Kidney (tissue), 22 donors: ENCODE measurements at places on chromosomes 11 and 22. TPM values are rescaled to one million over a fixed set of nuclear protein-coding genes. Genes with fewer than 3 reads are reported as not detected.
A peak's percentile ranks its signal among the peaks of the same experiment; 100 is the strongest.

- H3K36me3 ChIP-seq, result no peaks in the 10 kb centered on the region
- no peak overlapping the region for H3K4me3 ChIP-seq
- H3K27me3 ChIP-seq, result no peaks in the 10 kb centered on the region
- peaks cover 4% of the 10 kb centered on the region for H3K4me1 ChIP-seq
- DNase-seq, result no peak
Observed at GRCh38 chr22:28424427-28425080, 255.1 kb downstream of the TTC28 start.

DNA sequence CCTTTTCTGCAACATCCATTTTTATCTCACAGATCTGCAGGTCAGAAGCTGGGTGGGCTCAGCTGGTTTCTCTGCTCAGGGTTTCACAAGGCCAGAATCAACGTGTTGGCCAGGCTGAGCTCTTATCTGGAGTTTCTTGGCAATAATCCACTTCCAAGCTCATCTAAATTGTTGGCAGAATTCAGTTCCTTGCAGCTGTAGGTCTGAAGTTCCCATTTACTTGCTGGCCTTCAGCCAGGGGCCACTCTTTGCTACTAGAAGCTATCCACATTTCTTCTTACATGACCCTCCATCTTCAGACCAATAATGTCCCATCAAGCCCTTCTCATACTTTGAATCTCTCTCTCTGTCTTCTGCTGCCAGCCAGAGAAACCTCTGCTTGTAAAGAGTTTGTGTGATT, 103.5 kb downstream of the WNT11 start:
- no peak overlapping the region for H3K4me3 ChIP-seq
- no peaks in the 10 kb centered on the region for H3K4me1 ChIP-seq
- no peak overlapping the region for H3K27ac ChIP-seq
- H3K36me3 ChIP-seq, result no peaks in the 10 kb centered on the region

- no peak for DNase-seq
- H3K36me3 ChIP-seq, result peaks cover 7% of the 10 kb centered on the region
- H3K4me3 ChIP-seq, result no peak overlapping the region
- no peaks in the 10 kb centered on the region for H3K4me1 ChIP-seq
Observed at GRCh38 chr11:13721760-13722159, 53.3 kb downstream of the FAR1 start.

- no peak overlapping the region for H3K4me3 ChIP-seq
- H3K27me3 ChIP-seq, result no peaks in the 10 kb centered on the region
- no peak overlapping the region for H3K27ac ChIP-seq
- peak; percentile 88 for DNase-seq
- H3K4me1 ChIP-seq, result no peaks in the 10 kb centered on the region
- no peaks in the 10 kb centered on the region for H3K36me3 ChIP-seq
Observed at GRCh38 chr11:113690619-113691569, 15.2 kb downstream of the TMPRSS5 start.

GRCh38 chr11:27408246-27408800, 45.3 kb upstream of the CCDC34 start:
- DNase-seq, result no peak
- no peaks in the 10 kb centered on the region for H3K27me3 ChIP-seq
- H3K4me1 ChIP-seq, result no peaks in the 10 kb centered on the region
- no peak overlapping the region for H3K27ac ChIP-seq

DNA sequence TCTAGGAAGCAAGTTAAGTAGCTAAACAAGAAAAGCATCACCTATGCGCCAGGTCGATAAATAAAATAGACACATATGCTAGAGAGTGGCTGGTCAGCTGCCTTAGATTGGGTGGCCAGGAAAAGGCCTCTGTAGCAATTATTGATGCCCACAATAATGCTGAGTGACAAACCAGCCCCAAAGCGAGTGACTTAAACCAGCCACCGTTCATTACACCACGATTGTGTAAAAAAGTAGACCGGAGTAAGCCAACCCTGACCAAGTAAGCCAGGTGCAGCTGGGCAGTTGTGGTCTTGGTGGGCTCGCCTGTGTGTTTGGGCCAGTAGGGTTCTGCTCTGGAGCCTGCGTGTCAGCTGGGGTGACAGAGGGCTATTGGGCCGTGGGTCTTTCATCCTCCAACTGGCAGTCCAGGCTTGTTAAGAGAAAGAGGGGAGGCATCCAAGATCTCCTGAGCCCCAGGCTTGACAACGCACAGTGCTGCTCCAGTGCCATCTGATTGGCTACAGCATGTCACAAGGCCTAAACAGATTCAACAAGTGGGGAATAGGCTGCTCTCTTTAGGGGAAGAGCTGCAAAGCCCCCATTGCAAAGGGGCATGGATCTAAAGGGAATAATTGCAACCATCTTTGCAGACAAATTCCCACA, 100.4 kb upstream of the PARVA start:
- no peaks in the 10 kb centered on the region for H3K4me1 ChIP-seq
- H3K27me3 ChIP-seq, result no peaks in the 10 kb centered on the region
- H3K27ac ChIP-seq, result no peak overlapping the region
- H3K36me3 ChIP-seq, result no peaks in the 10 kb centered on the region
- DNase-seq, result no peak

DNA sequence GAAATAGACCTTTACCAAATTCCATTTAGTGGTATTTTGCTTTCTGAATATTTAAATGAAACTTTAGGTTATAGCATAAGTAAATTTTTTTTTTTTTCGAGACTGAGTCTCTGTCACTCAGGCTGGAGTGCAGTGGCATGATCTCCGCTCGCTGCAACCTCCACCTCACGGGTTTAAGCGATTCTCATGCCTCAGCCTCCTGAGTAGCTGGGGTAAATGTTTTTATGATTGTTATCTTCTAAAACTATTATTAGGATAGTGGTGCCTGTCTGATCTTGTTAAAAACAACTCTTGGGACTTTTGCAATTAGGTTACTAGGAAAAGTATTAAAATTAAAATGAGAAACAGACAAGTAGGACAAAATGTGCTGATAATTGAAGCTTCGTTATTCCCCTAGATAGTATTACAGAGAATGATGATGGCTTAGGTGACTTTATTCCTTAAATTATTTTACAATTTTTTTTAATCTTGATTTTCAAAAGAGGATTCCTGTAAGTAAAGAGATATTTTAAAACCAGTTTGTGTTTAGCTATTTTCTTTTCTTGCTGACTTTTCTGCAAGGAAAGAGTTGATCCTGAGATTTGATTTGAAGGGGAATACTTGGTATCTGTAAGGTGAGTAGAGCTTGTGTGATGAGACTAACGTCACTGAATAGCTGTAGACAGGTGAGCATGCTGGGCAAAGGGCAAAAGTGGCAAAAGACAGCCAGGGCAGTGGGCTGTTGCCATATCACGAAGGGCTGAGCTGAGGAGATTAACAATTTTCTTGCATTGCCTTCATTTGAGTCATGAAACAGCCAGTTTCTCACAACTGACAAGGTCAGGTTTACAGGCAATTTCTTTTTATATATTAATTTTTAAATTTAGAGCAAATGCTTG, 20.8 kb downstream of the CRKL start:
- H3K27me3 ChIP-seq, result no peaks in the 10 kb centered on the region
- H3K4me1 ChIP-seq, result peaks cover 18% of the 10 kb centered on the region
- no peak for DNase-seq
- no peak overlapping the region for H3K27ac ChIP-seq
- no peak overlapping the region for H3K4me3 ChIP-seq

DNA sequence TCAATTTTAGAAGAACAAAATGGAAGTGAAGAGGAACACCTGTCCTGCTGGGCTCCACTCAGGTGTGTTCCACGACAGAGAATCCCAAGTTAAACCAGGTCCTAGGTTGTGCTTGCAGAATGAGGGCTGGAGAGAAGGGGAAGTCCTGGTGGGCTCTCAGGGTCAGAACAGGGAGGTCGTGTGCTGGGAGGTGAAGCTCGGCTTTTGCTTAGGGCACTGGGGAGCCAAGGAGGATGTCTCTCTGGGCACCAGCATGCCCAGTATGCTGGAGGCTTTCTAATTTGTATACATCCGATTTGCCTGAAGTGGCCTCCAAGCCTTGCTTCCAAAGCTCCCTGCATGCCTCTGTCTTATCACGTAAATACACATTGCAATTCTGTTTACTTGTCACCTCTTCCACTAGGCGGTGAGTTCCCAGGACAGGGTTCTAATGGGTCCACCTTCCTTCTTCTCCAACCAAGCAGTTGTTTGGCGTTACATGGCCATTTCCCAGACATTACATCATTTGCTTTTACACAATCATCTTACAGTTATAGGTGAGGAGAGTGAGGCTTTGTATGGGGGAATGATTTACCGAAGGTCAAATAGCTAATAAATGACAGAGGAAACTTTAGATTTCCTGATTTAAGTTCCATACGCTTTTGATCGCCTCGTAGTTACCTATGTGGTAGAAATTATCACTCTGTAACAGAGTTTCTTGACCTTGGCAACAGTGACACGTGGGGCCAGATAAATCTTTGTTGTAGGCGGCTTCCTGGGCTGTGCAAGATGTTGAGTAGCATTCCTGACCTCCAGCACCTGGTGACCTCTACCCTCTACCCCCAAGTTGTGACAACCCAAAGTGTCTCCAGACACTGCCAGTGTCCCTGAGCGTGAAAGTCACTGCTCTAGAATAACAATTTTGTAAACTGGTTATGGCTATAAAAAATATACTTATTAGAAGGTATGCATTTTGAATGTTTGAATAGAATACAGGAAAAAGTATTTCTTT, 901.5 kb downstream of the TBC1D22A start:
- H3K4me1 ChIP-seq, result no peaks in the 10 kb centered on the region
- no peak for DNase-seq
- no peaks in the 10 kb centered on the region for H3K27me3 ChIP-seq
- H3K36me3 ChIP-seq, result no peaks in the 10 kb centered on the region
- H3K4me3 ChIP-seq, result no peak overlapping the region

GRCh38 chr11:103547024-103547423, 437.8 kb downstream of the DYNC2H1 start:
- H3K4me1 ChIP-seq, result no peaks in the 10 kb centered on the region
- H3K27ac ChIP-seq, result no peak overlapping the region
- no peak for DNase-seq
- no peaks in the 10 kb centered on the region for H3K36me3 ChIP-seq
- no peak overlapping the region for H3K4me3 ChIP-seq

DNA sequence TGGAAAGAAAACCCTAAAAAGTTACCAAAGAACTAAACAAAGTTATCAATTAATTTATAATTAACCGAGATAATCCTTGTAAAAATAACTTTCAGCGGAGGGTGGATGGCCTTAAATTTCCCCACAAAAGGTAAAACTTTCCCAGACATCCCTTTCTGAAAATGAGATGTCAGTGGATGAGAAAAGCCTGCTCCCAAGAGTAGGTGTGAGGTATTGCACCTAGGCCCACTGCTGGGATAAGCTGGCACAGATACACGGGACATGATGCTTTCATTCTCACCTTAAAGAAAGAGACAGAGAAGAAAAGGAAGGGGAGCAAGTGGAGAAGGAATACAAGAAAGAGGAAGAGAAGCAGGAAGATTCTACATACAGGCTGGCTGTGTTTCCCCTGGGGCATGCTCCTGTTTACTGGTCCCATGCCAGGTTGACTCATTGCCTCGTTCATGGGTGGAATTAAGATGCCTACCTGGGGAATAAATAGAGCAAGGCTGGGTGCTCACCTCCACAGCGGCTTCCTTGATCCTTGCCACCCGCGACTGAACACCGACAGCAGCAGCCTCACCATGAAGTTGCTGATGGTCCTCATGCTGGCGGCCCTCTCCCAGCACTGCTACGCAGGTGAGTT, at the start of gene SCGB2A2:
Gene SCGB2A2, plus strand, starts transcription at position 505 of the 625 bp plus-strand sequence. Its CDS starts 59 bp downstream, at position 564.
- H3K36me3 ChIP-seq, result no peaks in the 10 kb centered on the region
- no peak within 1 kb of the TSS for H3K4me3 ChIP-seq
- H3K27ac ChIP-seq, result no peak within 1 kb of the TSS
- DNase-seq, result no peak

- DNase-seq, result no peak
- H3K27ac ChIP-seq, result no peak overlapping the region
- no peaks in the 10 kb centered on the region for H3K27me3 ChIP-seq
- no peak overlapping the region for H3K4me3 ChIP-seq
Observed at GRCh38 chr11:94000659-94001058, 20.5 kb upstream of the HEPHL1 start.

- H3K27ac ChIP-seq, result no peak within 1 kb of the TSS
- H3K4me3 ChIP-seq, result peak within 1 kb of the TSS; percentile 54
- no peaks in the 10 kb centered on the region for H3K27me3 ChIP-seq
- H3K4me1 ChIP-seq, result peaks cover 9% of the 10 kb centered on the region
- peak; percentile 66 for DNase-seq
Observed at GRCh38 chr22:30245985-30246813, at the start of gene LIF. TSS of gene LIF (minus strand) at chr22:30246759. CDS start at chr22:30246695, 64 bp downstream.

DNA sequence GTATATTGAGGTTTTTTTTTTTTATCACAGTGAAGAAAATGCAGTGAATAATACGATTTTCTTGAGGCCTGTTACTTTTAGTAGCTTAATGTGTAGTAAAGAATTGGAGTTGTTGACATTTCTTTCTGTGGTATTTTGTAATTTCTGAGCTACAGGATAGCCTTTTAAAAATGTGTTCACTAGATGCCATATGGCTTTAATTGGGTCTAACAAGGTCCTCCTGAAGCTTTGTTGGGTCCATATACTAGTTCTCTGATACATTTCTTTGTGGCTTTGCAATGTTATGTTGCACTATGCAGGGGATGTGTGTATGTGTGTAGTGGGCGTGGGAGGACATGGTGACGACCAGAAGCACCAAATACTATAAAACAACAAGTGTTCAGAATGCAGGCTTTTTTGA, 25.1 kb downstream of the FBXO7 start:
- no peak overlapping the region for H3K4me3 ChIP-seq
- no peaks in the 10 kb centered on the region for H3K4me1 ChIP-seq

- no peak overlapping the region for H3K4me3 ChIP-seq
- H3K4me1 ChIP-seq, result peaks cover 3% of the 10 kb centered on the region
- no peak overlapping the region for H3K27ac ChIP-seq
- no peaks in the 10 kb centered on the region for H3K36me3 ChIP-seq
Observed at GRCh38 chr11:68115285-68115684, 5.9 kb downstream of the CHKA start.

DNA sequence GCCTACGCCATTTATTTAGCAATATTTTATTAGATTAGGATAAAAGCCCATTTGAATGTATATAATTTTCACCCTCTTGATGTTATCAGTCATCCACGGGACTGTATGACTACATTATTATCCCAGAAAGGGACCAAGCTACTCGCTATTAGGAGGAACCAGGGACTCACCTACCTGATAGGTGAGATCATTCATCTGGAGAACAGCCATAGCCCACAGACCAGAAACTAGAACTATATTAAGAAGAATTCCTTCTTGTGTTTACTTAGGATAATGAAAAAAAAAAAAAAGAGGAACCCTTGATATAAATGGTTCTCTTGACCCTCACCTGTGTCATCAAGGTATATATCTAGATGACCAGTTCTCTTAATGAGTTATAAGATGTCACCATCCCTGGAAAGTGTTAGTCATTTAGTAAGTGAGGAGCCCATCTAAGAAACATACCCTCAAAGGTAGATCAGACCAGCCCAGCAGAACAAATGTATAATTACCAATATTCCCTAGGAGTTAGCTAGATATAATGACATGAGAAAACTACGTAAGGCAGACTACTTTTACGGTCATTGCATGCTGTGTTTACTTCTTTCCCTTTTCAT, 8.0 kb downstream of the SIK3 start:
- no peak overlapping the region for H3K4me3 ChIP-seq
- H3K27me3 ChIP-seq, result no peaks in the 10 kb centered on the region
- H3K27ac ChIP-seq, result no peak overlapping the region
- no peak for DNase-seq
- no peaks in the 10 kb centered on the region for H3K36me3 ChIP-seq

GRCh38 chr11:73177778-73178539, 35.8 kb upstream of the FCHSD2 start:
- no peak overlapping the region for H3K4me3 ChIP-seq
- H3K4me1 ChIP-seq, result peaks cover 2% of the 10 kb centered on the region
- no peaks in the 10 kb centered on the region for H3K36me3 ChIP-seq
- DNase-seq, result peak; percentile 80
- peak overlapping the region; percentile 50 for H3K27ac ChIP-seq

The OR51I1 gene
- 0.35 TPM for total RNA-seq

The EFCAB6 gene
- total RNA-seq, result 11.8 TPM

The RAG2 gene
- total RNA-seq, result not detected

The MLC1 gene
- 0.28 TPM for total RNA-seq

The APOBEC3B gene
- total RNA-seq, result 2.7 TPM

The RAB36 gene
- total RNA-seq, result 30.5 TPM

The AP1B1 gene
- 82.9 TPM for total RNA-seq

The GRK3 gene
- total RNA-seq, result 11.5 TPM

The PHLDA2 gene
- 19.7 TPM for total RNA-seq

The NFAM1 gene
- 7.9 TPM for total RNA-seq
